ENCODE measurements at places on chromosomes 2 and 18.

DNA sequence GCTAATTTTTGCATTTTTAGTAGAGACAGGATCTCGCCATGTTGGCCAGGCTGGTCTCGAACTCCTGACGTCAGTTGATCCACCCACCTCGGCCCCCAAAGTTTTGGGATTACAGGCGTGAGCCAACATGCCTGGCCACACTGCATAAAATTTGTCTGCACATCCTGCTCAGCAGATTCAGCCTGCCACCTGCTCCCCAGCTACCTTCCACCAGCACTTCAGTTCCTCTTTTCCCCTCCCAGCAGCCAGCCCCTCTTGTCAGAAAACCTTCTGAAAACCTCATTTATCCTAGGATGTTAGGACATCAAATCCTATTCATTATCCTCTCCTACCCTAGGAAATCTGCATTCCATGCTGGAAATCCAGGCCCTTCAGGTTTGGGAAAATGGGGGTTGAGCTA, 99.4 kb upstream of the STPG4 start:
- no peak for DNase-seq

- DNase-seq: no peak
These were observed 38.7 kb downstream of the PTGR3 start for GRCh38 chr18:75170022-75170789.

GRCh38 chr2:113069676-113070605, 2.2 kb downstream of the IL1F10 start:
- DNase-seq: no peak

DNA sequence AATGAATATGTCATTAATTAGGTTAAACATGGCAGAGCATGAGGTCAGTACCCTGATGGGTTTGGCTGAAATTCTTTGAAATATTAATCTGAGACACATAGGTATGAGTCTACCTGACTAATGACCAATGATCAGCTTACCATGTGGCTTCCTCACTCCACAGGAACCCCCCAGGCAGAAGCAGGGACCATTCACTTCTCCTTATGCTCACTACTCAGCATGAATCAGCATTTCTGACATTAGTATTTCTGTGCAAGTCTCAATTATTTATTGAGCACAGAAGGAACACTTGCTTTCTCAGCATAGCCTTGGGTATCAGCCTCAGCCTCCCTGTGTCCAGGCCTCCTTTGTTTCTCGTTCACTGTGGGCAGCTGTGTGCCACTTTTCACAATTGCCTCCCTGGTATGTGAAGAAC, 9.3 kb upstream of the KCNE4 start:
- no peak for DNase-seq

- peak; percentile 52 for DNase-seq
These were observed 114.4 kb upstream of the DTNA start for GRCh38 chr18:34595690-34596089.

GRCh38 chr2:169798397-169798717, 314 bp upstream of the SSB start:
- DNase-seq: no peak

DNA sequence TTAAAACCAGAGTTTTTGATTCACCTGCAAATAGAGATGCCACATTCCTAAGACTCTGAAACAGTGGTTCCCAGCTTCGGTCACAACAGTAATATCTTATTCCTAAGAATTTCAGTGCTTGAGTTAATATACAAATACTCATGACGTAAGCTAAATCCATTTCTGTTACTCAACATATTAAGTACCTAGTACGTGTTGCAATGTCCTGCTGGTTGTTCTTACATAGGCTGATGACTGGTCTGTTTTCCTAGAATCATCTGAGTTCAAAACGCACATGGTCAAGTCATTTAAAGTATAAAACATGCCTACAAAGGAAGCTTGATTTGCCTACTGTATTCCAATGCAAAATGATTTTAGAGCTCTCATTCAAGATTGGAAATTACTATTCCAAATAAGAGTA, 7.2 kb downstream of the NCL start:
- DNase-seq: no peak

- DNase-seq: peak; percentile 20
These were observed 99.7 kb upstream of the CTDP1 start for GRCh38 chr18:79579807-79580497.

DNA sequence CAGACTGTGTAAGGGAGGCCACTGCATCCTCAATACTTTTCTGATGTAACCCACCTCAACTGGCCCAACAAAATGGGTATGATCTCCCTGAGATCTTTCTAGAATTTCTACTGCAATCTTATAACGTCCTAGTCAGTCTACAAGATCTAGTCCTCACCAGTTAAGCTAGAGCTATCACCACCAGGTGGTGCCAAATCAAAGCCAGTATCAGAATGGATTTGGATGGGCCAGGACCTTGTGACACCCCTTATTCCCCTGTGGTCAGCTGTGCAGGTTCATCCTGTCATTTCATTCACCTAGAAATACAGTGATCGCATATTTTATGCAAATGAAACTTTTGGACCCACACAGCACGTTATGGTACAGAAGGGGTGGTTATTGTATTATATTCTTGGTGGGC, 90.3 kb downstream of the OLA1 start:
- peak; percentile 65 for DNase-seq

GRCh38 chr2:33432871-33433270, 43.6 kb upstream of the RASGRP3 start:
- DNase-seq: no peak

- DNase-seq: peak; percentile 32
These were observed 279.8 kb upstream of the SLC14A2 start for GRCh38 chr18:45335282-45336043.

GRCh38 chr18:39366656-39367055, 1801.1 kb upstream of the CELF4 start:
- DNase-seq: no peak

DNA sequence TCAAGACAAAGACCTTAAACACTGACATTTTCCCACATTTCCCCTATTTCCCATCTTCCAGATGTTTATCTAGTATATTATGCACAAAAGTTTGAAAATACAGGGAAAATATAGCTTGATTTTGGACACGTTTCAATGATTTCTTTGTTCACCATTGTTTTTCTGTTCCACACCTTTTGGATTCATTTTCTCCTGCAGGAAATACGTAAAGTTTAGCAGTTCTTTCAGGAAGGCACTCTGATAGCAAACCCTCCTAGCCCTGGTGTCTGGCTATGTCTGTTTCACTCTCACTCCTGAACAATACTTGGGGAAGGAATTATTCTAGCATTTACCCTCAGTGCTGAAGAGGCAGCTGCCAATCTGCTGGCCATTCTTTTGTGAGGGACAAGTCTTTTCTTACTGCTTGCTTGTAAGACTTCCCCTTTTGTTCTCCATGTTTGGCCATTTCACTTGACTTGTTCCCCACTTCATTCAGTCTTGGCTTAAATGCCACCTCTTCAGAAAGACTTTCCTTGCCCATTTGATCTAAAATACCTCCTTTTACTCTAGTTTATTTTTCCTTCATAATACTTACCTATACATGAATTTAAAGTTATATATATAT, 195.4 kb downstream of the RNF152 start:
- no peak for DNase-seq

- DNase-seq: peak; percentile 49
These were observed at the start of gene NPAS2 for GRCh38 chr2:100819370-100820272. NPAS2 (plus strand) TSS chr2:100820139; CDS start chr2:100904755, 84,616 bp downstream.

GRCh38 chr18:159037-159652, 788 bp downstream of the USP14 start:
- DNase-seq: no peak

DNA sequence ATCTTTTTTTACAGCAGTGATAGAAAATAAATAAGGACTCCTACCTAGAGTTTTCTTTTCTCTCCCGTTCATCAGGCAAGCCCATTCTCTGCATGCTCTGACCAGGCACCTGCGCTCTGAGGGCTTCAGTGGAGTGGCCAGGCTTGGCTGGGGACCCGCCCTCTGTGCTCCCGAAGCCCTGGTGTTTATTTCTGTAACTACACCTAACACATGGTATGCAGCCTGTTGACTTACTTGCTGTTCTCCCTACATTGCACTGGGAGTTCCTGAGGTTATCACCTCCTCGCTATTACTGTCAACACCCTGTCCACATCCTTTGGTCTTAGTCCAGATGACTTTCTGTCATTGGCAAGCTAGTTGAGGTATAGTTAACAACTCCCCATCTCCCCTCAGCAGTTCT, 317.7 kb downstream of the LPIN1 start:
- DNase-seq: peak; percentile 66

- DNase-seq: no peak
These were observed 32.1 kb upstream of the ID2 start for GRCh38 chr2:8649718-8650117.

GRCh38 chr2:69645921-69646320, 2.4 kb upstream of the AAK1 start:
- DNase-seq: no peak

- DNase-seq: no peak
These were observed 394.9 kb upstream of the TRIB2 start for GRCh38 chr2:12321886-12322285.

DNA sequence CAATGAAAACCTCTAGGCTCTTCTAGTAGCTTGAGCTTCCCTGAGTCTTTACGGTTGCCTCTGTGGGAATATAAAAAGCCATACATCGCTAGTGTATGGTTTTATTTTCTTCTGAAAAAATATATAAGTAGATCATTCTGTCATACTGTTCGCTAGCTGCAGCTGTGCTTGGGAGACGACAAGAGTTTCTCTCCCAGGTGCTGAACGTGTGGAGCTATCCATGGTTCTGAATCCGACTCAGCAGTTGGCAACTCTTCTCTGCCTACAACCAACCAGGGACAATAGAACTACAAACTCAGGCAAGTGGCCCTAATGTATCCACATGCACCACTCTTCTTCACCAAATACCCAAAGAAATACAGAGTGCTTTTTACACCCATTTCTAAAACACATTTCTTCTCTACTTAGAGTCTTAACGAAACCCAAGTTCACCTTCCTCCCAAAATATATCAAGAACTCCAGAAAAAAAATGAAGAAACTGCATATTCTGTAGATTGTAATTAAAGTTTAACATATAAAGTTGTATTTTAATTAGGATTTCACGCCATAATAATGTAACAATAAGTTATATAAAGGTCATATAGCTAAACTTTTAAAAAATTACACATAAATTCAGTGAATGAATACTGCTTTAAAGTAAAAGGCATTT, 2.2 kb upstream of the KCNH7 start:
- DNase-seq: peak; percentile 80

GRCh38 chr18:34358923-34359322, 134.2 kb upstream of the NOL4 start:
- DNase-seq: no peak

GRCh38 chr2:66186537-66186936, 248.4 kb upstream of the MEIS1 start:
- DNase-seq: no peak

DNA sequence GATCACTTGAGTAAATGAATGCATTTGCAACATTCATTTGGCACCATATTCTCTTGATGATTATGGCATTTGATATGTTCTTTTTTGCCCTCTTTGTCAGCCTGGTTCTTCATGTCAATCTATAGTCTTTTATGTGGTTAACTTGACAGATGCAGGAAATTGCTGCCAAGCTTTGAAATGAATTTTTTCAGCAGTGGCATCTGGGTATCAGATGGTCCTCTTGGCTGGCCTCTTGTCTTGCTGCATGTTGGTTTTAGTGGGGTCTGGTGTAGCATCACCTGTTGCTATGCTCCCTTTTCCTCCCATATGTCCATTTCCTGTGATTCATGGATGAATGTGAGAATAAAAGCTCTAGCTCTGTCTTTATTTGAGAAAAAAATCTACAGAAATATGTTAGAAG, 119.9 kb downstream of the DPP4 start:
- DNase-seq: no peak

- no peak for DNase-seq
These were observed 108.1 kb downstream of the TRIB2 start for GRCh38 chr2:12824778-12825379.

DNA sequence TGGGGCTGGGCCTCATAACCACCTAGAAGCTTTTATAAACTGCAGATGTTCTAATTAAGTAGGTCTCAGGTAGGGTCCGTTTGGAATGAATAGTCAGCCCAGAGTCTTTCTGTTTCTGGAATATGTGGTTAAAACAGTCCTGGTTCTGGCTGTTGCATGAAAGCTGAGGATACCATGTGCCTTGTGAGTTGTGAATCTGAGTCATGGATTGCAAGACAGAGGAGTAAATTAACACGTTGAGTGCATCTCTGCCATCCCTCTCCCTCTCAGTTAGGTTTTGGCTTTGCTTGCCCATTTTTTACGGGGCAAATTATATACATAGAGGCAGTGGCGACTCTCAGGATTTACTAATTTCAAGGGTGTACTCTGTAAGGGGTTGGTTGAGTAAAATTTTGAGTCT, 59.1 kb downstream of the NCK2 start:
- no peak for DNase-seq

DNA sequence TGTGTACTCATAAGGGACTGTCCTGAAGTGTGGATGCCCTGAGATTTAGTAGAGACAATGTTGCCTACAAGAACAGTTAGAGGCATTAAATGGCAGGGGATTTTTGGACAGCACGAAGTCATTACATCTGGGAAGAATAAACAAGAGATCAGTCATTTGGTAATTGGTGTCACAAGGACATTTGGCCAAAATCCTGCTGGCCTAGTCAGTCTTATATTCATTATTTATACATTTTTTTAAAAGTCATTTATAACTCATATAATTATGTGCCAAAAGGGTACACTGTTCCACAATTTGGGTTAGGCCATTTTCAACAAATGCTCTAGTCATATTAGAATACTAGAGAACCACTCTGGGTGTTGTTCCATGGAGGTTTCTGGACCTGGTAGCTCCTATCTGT, 104.7 kb downstream of the LRATD1 start:
- no peak for DNase-seq

GRCh38 chr18:49617329-49617695, 55.5 kb downstream of the LIPG start:
- DNase-seq: no peak

DNA sequence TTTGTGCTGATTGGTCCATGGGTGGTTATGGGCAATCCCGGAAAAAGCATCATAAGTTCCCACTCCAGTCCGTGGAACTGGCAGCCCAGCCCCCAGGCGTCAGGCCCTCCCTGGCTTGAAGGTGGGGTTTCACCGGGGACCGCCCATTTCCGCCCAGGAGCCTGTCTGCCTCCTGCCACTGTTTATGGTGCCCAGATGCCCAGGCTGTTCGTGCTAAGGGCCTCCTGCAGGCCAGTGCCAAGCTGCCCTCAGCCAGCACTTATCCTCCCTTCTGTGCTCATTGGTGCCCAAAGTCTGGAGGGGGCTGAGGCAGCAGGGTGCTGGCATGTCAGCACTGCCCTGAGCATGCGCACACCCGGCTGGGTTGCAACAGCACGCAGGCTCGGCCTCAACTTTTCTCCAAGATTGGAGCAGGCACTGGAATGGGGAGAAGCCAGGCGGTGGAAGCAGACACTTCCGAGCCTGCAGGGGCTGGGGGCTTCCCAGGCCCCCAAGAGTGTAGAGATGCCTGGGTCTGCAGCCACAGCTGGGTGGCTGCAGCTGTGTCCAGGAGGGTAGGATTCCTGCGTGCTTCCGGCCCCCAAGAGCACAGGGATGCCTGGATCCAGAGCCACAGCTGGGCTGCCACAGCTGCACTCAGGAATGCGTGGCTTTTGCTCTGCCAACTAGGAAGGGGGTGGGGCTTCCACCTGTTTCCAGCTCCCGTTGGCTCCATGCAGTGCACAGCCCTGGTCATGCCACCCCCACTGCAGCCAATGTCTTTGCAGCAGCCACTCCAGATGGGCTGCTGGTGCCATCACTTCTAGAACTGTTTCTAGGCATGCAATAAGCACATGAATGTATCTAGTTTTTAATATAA, 74.0 kb downstream of the AGPS start:
- peak; percentile 70 for DNase-seq

All from H9 (cell line).